ENCODE measurements at places on chromosomes 4 and X.

GRCh38 chr4:118587116-118587831, 97.9 kb upstream of the METTL14 start:
- no peak for DNase-seq

- DNase-seq, result no peak
Measured at GRCh38 chr4:25638806-25639205, 16.8 kb upstream of the SLC34A2 start.

- DNase-seq, result no peak
Measured at GRCh38 chrX:135984791-135985156, 461 bp upstream of the SLC9A6 start.

GRCh38 chrX:11533199-11533651, 132.5 kb downstream of the ARHGAP6 start:
- peak; percentile 76 for DNase-seq

GRCh38 chr4:16686195-16686594, 212.2 kb downstream of the LDB2 start:
- DNase-seq, result no peak

- no peak for DNase-seq
Measured at GRCh38 chr4:21032089-21032645, 331.9 kb downstream of the PACRGL start.

GRCh38 chrX:38220415-38221390, at the start of gene SRPX:
Gene SRPX, minus strand, starts transcription at chrX:38220871. Its CDS starts 79 bp downstream, at chrX:38220792.
- DNase-seq, result no peak

DNA sequence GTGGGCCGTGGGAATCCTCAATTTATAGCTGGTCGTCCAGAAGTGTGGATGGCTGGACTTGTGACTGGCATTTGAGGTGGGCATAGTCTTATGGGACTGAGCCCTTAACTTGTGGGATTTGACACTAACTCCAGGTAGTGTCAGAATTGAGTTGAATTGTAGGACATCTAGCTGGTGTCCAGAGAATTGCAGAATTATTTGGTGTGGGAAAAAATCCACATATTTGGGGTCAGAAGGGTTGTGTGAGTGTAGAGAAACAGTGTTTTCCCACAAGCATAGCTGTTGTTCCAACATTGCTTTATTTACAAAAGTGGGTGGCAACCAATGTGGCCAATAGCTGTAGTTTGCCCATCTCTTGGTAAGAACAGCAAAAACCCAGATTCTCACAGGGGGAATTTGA, 91.3 kb downstream of the MOSPD2 start:
- DNase-seq, result no peak

- no peak for DNase-seq
Measured at GRCh38 chrX:77731821-77732419, 54.1 kb downstream of the ATRX start.

GRCh38 chr4:56971383-56971782, 6.0 kb downstream of the NOA1 start:
- DNase-seq, result no peak

GRCh38 chr4:53055274-53055673, 193.2 kb downstream of the RASL11B start:
- DNase-seq, result no peak

GRCh38 chr4:24403265-24403664, 181.1 kb downstream of the DHX15 start:
- no peak for DNase-seq

GRCh38 chr4:127479031-127479622, 153.6 kb upstream of the INTU start:
- DNase-seq, result peak; percentile 11

- DNase-seq, result no peak
Measured at GRCh38 chr4:144580430-144580829, 65.5 kb upstream of the HHIP start.

- DNase-seq, result no peak
Measured at GRCh38 chr4:62402088-62402806, 1202.1 kb downstream of the ADGRL3 start.

DNA sequence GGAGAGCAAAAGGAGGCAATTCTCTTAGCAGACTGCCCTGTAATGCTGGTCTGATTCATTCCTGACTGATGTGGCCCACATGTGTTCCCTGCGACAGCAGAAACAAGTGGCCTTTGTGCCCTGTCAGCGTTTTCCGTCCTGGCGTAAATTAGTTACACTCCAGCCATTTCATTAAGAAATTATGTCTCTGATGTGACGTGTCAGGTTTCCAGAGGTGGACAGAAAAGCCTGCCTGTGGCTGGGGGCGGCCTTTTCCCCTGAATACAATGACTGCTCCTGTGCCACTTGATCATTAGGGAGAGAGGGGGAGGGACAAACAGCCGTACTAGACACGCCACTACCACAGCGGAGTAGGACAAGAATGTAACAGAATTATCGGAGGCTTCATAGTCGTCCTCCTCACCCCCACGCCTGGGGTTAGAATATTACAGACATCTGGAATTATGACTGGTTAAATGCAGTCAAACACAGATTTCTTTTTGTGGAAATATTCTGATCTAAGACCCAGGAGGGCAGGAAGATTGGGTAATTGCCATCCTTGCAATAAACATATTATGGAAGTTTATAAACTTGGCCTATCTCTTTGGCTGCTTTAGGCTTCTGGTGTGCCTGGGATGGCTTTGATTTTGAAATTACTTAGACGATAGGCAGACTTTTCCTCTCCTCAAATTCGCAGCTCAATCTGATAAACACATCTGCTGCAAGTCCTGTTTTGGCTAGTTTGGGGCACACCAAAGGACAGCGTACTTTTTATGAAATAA, 146.2 kb upstream of the BCOR start:
- no peak for DNase-seq

DNA sequence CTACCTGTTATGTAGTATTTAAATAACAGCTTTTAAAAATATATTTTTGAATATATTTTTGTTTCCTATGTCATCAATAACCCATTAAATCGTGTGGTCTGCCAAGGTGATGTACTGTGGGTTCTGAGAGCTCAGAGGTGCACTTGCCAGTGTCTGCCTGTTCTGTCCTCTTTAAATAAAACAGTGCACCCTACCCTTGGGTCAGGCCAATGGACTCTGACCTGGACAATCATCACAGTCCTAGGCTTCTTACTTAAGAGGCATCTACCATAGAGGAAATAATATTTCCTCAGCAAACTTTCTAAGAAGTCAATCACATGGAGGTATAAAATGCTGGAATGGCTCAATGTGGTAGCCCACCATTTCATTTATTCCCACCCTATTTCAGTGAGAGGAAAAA, 26.0 kb upstream of the LHFPL1 start:
- no peak for DNase-seq

DNA sequence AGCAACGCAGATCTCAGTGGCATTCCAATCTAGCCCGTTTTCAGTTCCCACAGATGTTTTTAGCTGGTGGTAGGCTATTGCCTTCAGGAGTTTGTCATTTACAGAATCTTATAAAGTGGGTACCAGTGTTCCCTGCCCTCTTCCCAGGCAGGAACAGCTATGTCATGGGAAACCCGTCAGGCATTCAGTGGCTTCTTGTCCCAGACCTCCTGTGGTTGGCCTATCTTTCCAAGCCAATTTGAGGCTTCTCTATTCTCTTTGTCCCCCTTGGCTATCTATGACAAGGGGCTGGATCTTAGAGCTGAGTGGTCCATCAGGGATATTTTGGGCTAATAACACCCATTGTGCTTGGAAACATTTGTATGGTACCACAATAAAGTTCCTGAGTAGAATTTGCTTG, 33.6 kb upstream of the RPL34 start:
- DNase-seq, result no peak

DNA sequence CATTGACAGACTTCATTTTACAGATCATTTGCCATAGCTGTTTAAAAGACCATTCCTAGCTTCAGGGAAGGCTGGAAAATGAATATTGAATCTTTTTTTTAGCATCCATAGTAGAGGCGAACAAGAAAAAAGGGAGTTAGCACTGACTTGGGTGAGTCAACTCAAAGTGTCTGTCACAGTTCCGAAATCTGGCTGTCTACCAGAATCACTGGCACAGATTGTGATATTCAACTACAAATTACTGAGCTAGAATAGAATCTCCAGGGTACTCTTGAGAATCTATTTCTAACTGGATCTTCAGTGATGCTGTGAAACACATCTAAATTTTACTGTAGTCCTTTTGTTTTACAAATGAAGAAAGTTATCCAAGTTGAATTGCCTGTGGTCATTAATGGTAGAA, 31.5 kb downstream of the SEC24B start:
- no peak for DNase-seq

- DNase-seq, result no peak
Measured at GRCh38 chr4:153090181-153090580, 114.1 kb upstream of the TRIM2 start.
